Stomach (tissue), 19 donors: ENCODE measurements at places on chromosomes 11 and 22. TPM values are rescaled to one million over a fixed set of nuclear protein-coding genes. Genes with fewer than 3 reads are reported as not detected.

DNA sequence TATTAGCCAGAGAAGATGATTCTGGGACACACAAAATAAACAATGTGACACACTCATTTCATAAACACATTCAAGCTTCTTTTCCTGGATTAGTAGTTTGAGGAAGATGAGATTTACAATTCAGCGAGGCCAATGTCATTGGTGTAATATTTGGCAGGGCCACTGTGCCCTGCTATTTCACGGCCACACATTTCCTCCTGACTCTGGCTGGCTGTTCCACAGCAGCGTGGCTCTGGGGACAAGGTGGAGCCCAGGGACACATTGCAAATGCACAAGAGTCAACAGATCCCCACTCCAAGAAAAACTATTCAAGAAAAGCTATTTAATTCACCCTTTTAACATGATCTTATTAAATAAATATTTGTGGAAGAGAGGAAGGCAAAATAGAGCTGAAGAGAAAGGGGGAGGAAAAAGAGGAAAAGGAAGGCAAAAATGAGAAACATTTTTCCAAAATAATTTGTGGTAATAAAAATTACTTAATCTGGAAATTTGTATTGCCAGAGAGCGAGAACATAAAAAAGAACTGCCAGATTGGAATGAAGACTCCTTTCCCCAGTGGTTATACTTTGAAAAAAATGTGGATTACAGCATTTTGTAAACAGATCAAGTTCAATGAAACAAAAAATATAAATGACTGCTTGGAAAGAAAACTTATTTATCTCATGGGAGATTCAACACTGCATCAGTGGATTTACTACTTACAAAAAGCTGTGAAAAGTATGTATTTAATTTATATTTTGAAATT lies 27.1 kb downstream of the NXPE2 start:
- H3K4me3 ChIP-seq = no peak overlapping the region
- no peaks in the 10 kb centered on the region for H3K27me3 ChIP-seq
- DNase-seq = no peak
- no peaks in the 10 kb centered on the region for H3K4me1 ChIP-seq

DNA sequence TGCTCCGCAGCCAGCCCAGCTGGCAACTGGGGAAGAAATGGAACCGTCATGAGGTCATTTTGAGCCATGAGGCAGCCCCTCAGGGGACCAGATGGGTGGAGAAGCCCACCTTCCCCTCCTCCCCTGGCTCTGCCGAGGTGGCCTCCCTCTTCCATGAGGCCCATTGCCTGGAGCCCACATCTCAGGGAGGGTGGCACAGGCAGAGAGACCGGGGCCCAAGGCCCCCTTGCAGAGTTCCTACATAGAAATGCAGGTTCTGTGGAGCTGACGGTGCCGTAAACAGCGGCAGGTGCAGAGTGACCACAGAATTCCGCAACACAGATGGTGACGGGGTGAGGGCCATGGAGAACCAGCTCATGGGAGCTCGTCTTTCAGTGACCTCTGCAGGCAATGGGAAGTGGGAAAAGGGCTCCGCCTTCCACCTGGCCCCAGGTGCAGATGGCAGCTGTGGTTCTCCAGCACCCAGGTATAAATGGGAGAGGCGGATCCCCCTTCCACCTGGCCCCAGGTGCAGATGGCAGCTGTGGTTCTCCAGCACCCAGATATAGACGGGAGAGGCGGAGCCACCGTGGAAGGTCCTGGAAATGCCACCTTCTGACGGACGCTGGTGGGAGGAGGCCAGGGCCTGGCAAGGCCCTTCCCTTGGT lies 765.4 kb downstream of the BRD1 start:
- H3K27me3 ChIP-seq = no peaks in the 10 kb centered on the region
- no peaks in the 10 kb centered on the region for H3K4me1 ChIP-seq
- no peak overlapping the region for H3K4me3 ChIP-seq

GRCh38 chr11:12439615-12440014 lies 62.2 kb downstream of the PARVA start:
- H3K36me3 ChIP-seq = peaks cover 4% of the 10 kb centered on the region
- no peak overlapping the region for H3K4me3 ChIP-seq
- no peaks in the 10 kb centered on the region for H3K27me3 ChIP-seq
- no peak for DNase-seq
- H3K27ac ChIP-seq = peak overlapping the region; percentile 49

DNA sequence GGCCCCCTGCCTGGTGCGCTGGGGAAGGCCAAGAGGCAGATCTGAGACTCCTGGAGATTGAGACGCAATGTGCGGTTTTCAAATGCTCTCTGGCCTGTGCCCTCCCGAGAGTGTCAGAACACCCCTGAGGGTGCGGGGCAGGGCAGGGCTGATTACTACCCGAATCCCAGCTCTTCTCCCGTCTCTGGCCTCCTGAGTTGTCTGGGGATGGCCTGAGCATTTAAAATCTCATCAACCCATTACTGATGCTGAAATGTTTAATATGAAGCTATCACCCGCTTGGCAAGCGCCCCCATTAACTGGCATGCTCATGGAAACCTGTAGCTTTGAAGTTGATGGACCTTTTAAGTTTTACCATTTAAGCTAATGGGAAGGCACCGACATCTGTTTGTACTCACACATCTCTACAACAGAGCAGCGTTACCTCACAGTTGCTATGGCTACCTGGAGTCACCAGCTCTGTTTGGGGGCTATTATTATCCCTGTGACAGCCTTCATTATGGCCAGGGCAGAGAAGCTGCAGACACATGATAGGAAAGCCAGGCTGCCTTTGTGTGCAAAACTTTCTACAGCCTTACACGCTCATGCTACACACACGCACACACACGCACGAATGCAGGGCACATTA lies 3.6 kb upstream of the MB start:
- H3K27me3 ChIP-seq = no peaks in the 10 kb centered on the region
- no peak overlapping the region for H3K4me3 ChIP-seq
- H3K4me1 ChIP-seq = peaks cover 22% of the 10 kb centered on the region
- DNase-seq = no peak
- no peak overlapping the region for H3K27ac ChIP-seq

DNA sequence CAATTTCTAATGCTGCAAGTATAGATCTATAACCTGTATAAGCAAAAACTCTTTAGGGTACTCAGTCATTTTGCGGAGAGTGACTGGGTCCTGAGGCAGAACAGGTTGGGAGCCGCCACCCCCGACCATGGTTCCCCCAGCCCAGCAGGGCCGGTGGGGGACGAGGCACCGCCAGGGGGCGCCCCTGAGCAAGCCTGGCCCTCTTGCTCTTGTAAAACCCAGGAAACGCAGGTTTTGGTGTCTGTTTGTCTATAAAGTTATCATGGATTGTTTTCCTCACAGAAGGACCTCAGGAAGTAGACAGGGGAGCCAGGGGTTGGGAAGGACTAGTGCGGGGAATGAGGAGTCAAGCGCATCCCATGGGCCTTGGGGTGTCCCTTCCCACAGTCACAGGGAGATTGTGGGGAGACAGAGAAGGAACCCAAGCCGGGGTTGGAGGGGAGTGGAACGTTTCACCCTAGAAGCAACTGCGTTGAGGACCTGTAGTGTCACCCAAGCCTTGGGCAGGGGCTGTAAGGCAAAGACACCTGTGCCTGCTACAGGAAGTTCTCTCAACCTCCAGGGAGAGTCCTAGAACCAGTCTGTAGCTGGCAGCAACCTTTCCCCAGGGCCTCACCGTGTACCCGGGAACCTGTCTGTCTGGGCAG lies 26.4 kb downstream of the KCTD17 start:
- H3K27me3 ChIP-seq = peaks cover 20% of the 10 kb centered on the region
- no peak overlapping the region for H3K27ac ChIP-seq
- H3K4me3 ChIP-seq = no peak overlapping the region
- H3K4me1 ChIP-seq = no peaks in the 10 kb centered on the region
- H3K36me3 ChIP-seq = no peaks in the 10 kb centered on the region

GRCh38 chr11:78253797-78254196 lies 65.1 kb downstream of the USP35 start:
- H3K4me3 ChIP-seq = no peak overlapping the region
- no peak for DNase-seq
- no peaks in the 10 kb centered on the region for H3K27me3 ChIP-seq
- H3K4me1 ChIP-seq = peaks cover 32% of the 10 kb centered on the region
- H3K36me3 ChIP-seq = peaks cover 14% of the 10 kb centered on the region
- H3K27ac ChIP-seq = no peak overlapping the region

- no peaks in the 10 kb centered on the region for H3K27me3 ChIP-seq
- peaks cover 36% of the 10 kb centered on the region for H3K4me1 ChIP-seq
- no peak overlapping the region for H3K4me3 ChIP-seq
- peak overlapping the region; percentile 40 for H3K27ac ChIP-seq
- H3K36me3 ChIP-seq = no peaks in the 10 kb centered on the region
Observed at GRCh38 chr11:34243600-34244464, 114.0 kb downstream of the ABTB2 start.

DNA sequence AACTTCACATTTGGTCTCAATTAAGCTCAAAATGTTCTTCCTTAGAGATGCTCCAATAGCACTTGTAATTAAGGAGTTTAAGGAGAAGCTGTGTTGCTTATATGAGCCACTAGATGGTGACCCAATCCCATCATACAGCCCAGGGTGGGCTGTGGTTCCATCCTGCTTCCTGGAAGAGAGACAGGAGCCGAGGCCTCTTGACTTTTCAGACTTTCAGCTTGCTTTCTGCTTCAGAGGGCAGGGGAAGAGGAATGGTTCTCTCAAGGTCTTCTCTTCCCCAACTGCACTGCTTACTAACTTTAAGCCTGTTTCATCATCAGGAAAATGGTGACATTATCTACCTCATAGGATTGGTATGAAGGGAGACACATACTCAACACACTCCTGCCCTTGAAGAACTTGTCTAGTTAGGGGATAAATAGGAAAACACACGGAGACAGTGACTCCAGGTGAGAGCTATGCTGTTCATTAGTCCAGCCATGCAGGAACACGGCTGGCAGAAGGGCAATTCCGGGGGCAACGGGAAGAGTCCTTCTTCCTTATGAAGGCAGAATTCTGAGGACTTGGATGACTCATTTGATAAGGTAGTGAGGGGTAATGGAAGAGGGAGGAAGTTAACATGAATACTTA lies 20.1 kb downstream of the TMEM218 start:
- H3K4me3 ChIP-seq = no peak overlapping the region
- DNase-seq = no peak
- H3K27me3 ChIP-seq = no peaks in the 10 kb centered on the region
- H3K27ac ChIP-seq = no peak overlapping the region
- peaks cover 9% of the 10 kb centered on the region for H3K36me3 ChIP-seq

- peaks cover 5% of the 10 kb centered on the region for H3K36me3 ChIP-seq
- peaks cover 23% of the 10 kb centered on the region for H3K4me1 ChIP-seq
- peak overlapping the region; percentile 25 for H3K27ac ChIP-seq
Observed at GRCh38 chr11:12154871-12155668, 44.7 kb downstream of the MICAL2 start.

- H3K27ac ChIP-seq = peak overlapping the region; percentile 74
- DNase-seq = peak; percentile 86
- no peaks in the 10 kb centered on the region for H3K27me3 ChIP-seq
- peaks cover 19% of the 10 kb centered on the region for H3K4me1 ChIP-seq
- H3K36me3 ChIP-seq = no peaks in the 10 kb centered on the region
Observed at GRCh38 chr11:469684-470560, 19.8 kb downstream of the PTDSS2 start.

DNA sequence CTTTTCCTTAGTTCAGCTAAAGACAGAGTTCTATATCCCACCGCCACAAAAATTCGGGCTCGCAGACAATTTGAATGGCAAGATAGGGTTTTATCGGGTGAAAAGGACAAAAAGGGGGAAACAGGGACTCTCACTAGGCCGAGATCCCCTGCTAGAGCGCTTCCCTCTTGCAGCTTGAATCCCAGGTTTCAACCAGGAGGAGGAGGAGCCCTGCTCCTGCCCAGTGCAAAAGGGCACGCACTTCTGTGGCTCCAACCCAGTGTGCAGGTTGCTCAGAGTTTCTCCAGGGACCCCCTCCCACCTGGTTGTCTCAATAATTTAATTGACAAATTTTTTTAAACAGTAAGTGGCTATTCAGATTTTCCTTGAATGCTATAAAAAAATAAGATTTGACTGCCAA lies 152.6 kb upstream of the LUZP2 start:
- H3K4me3 ChIP-seq = no peak overlapping the region
- H3K27me3 ChIP-seq = no peaks in the 10 kb centered on the region
- no peaks in the 10 kb centered on the region for H3K4me1 ChIP-seq

GRCh38 chr22:30855266-30855665 lies 113.3 kb downstream of the MORC2 start:
- no peak overlapping the region for H3K27ac ChIP-seq
- H3K27me3 ChIP-seq = no peaks in the 10 kb centered on the region
- no peaks in the 10 kb centered on the region for H3K36me3 ChIP-seq

The OR51E2 gene
- total RNA-seq = 0.37 TPM

The TLCD5 gene
- 8.6 TPM for total RNA-seq

The CBL gene
- total RNA-seq = 12.1 TPM

The SLC16A8 gene
- not detected for total RNA-seq

The TBX10 gene
- total RNA-seq = not detected

The FAT3 gene
- total RNA-seq = 3.3 TPM

The NCAM1 gene
- 41.3 TPM for total RNA-seq
